Renal cortex interstitium (tissue), 15 donors: ENCODE measurements at places on chromosomes 16 and 17.

GRCh38 chr17:48487221-48487620 lies 43.6 kb downstream of the HOXB1 start:
- no peak for DNase-seq

DNA sequence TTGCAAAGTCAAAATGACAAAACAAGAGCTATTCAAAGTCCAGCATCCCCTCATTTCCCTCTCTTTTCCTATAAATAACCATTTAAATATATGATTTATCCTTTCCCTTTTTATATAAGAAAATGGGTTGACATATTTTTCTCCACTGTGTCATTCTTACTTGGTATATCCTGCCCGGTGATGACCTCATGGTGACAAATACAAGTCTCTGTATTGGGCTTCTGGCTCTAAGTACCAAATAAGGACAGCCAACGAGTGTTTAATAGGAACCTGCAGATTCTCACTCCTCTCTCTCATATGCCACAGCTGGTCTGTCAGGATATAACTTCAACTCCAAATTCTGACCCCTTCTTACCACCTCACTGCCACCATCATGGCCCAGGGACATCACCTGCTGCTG lies 25.5 kb upstream of the CBLN1 start:
- DNase-seq: no peak

GRCh38 chr17:78537217-78537860 lies 39.9 kb downstream of the DNAH17 start:
- no peak for DNase-seq

GRCh38 chr17:71885662-71886061 lies 235.2 kb upstream of the SOX9 start:
- DNase-seq: no peak

DNA sequence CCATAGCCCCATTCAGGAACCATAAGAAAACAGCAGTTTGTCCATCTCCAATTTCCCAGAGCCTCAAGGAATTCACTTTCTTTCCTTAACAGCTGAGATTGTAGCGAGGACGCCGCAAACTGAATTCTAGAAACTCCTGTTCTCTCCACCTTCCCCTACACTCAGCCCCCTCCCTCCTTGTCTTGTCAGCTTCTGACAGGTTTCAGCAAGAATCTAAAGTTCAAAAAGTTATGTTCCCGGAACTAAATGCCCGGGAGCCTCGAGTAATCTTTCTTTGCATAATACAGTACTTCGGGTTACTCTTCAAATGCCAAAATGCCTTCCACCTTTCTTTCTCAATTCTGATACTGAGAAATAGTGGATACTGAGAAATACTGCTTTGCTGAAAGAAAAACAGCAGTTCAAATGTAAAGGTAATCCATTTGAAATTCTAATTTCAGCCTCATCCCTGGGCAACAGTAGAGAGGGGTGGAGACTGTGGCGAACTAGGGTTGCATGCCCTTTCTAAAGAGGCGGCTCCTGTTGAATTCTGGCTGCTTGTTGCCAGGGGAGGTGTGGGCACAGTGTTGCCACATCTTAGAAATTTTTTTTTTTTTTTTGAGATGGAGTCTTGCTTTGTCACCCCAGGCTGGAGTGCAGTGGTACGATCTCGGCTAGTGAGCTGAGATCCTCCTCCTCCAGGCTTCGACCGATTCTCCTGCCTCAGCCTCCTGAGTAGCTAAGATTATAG lies 63.5 kb upstream of the USP7 start:
- no peak for DNase-seq

DNA sequence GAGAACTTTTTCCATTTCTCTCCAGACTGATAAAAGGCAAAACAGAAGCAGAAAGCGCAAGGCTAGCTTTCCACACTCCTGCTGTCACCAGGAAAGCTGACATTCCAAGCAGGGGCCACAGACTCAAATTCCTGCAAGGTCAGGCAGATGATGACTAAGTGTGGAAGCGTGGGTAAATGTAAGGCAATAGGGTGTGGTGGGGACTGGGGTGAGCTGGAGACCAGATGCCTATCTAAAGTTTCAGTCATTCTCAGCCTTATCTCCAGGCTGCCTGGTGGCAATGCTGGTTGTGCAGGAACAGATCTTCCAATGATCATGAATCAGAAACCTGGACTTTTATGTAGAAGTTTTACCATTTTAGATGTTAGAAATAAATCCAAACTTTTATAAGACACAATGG lies 224.1 kb downstream of the GSG1L start:
- DNase-seq: no peak

DNA sequence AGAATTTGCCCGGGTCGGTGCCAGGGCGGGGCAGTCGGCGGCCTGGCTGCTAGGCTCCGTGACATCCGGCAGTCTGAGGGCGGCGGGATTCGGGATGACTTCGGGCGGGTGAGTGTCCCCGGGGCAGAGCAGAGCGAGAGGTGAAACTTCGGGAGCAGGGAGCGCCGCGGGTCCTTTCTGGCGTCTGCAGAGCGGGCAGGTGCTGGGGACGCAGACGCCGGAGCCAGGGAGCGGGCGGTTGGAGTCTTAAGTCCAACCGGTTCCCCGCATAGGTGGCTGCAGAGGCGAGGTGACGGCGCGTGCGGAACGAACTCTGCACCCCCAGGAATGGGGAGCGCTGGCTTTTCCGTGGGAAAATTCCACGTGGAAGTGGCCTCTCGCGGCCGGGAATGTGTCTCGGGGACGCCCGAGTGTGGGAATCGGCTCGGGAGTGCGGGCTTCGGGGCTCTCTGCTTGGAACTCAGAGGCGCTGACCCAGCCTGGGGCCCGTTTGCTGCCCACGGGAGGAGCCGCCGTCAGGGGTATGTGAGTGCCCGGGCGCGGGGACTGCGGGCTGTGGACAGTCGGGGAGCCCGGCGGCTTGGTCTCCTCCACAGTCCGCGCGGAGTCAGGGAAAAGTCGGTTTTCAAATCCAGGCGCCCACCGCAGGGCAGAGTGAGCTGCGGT lies at the start of gene B4GALNT2:
B4GALNT2 (plus strand) TSS at position 71 of the 666 bp plus-strand sequence; CDS start at position 95, 24 bp downstream.
- peak; percentile 10 for DNase-seq

GRCh38 chr17:83202002-83203000 lies 122.9 kb downstream of the METRNL start:
- no peak for DNase-seq

DNA sequence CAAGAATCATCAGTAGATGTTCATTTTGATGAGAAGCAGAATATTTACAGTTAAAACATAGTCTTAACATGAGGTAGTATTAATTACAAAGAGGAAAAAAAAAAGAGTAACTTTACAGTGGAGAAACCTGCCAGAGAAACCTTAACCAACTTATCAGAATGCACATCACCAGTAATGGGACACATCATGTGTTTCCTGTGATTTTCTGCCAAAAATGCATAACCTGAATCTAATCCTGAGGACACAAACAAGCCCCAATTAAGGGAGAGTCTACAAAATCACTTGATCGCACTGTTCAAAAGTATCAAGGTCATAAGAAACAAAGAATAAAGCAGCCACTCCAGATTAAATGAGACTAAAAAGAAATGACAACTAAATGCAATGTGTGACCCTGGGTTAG lies 18.2 kb upstream of the QRICH2 start:
- DNase-seq: no peak

- DNase-seq: no peak
These were observed 5.3 kb downstream of the RPL13 start for GRCh38 chr16:89565506-89566372.

- DNase-seq: no peak
These were observed 625 bp downstream of the DVL2 start for GRCh38 chr17:7233701-7234082.

DNA sequence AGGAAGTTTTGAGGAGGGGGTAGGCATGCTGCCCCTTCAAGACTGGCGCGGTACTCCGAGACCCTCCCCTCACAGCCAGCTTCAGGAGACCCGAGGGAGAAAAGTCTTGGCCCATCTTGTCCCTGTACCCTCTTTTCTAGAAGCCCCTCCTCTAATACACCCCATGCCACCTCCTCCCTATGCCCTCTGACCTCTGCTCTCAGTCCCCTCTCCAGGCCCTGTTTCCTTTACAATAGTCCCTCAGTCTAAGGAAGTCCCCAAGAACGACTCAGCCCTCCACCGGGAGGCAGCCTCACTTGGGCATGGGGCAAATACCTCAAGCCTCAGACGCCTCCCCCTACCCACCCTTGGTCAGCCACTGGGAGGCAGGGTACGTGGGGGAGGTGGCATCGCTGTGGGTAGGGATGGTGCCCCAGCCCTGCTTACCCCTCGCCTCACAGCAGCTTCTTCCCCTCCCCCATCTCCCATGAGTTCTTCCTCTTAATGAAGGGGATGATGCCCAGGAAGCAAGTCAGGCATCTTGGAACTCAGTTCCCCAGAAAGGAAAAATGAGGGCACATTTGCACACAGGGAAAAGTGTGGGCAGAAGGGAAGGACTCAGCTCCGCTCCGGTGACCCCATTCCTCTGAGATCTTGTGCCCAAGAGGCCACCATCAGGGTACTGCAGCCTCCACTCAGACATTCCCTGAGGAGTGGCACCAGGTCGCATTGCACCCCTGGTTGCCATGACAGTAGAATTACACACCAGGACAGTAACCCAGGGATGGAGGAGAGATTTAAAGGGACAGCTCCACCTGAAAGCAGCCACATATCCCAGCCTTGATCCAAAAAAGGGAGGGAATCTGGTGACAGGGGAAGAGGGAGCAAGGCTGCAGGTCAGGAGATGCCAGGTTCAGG lies 6.2 kb downstream of the MPP2 start:
- DNase-seq: no peak
